ENCODE measurements at places on chromosomes 13 and 19.

GRCh38 chr13:108961542-108962125 lies 332.2 kb downstream of the MYO16 start:
- DNase-seq, result no peak

DNA sequence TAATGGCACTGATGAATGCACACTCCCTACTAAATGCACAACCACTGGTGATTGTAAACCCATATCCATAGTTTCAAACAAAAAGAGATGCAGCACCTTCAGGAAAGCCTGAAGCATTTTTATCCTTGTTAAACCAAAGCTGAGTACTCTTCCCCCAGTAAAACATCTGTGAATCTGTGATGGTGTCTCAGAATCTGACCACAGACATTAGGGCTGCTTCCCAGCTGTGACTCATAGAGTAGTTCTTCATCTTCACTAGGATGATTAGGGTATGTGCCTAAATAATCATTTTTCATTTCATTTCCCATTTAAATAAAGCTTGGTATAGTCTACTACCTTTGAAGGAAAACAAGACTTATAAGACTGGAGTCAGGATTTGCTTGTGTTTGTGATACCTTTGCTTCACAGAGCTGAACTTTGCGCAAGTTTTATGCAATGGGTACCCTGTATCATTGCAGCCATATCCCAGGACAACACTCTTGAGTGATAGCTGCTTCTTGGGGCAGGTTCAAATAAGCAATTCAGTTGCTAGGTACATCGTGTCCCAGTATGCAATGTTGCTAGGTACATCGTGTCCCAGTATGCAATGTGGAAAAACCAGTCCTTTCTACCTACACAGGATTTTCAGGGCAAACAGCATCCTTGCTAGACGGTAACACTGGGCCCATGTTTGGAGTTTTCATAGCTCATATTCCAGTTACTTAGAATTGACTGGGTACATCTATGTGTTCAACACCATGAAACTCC lies 277.1 kb downstream of the IRS2 start:
- DNase-seq, result no peak

DNA sequence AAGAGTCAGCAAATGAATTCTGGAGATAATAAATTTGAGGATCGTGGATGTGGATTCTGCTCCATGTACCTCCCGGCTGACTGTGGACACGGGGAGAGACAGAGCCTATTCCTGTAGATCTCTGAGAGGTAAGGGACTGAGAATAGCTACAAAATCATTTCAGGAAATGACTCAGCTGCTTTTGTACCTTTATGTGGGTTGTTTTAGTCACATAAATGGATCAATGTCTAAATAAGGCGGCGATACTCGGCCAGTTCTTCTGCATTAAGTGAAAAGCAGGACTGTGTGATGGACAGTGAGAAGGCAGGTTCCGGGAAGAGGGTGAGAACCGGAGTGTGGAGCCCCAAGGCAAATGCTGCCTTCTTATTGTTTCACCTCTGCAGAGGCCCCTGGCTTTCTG lies 128.1 kb downstream of the EFNB2 start:
- DNase-seq, result no peak

DNA sequence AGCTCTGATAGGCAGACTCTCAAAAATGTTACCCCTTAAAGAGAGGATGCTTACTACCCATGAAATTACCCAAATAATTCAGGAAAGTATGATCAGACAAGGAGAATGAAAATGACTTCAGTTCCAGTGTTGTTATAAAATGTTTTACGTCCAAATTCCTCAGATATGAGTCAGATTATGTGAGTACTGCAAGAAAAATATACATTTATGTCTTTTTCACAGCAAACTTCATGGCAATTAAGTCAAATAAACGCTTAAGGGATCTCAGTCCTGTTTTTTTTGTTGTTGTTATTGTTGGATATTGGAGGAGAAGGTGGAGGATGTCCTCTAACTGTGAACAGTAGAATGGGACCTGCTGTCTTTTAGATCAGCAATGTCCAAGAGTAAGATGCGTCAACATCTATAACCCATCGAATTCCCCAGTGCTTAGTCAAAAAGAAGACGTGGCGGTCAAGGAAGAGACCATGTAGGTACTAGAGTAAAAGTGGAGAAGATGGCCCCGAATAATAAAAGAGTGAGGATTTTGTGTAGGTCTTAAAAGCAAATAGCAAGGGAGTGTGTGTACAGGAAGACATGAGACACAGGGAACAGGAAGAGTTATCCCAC lies 215.4 kb upstream of the IRS2 start:
- no peak for DNase-seq

- DNase-seq, result no peak
Measured at GRCh38 chr13:113405481-113406300, 41.8 kb upstream of the GRTP1 start.

DNA sequence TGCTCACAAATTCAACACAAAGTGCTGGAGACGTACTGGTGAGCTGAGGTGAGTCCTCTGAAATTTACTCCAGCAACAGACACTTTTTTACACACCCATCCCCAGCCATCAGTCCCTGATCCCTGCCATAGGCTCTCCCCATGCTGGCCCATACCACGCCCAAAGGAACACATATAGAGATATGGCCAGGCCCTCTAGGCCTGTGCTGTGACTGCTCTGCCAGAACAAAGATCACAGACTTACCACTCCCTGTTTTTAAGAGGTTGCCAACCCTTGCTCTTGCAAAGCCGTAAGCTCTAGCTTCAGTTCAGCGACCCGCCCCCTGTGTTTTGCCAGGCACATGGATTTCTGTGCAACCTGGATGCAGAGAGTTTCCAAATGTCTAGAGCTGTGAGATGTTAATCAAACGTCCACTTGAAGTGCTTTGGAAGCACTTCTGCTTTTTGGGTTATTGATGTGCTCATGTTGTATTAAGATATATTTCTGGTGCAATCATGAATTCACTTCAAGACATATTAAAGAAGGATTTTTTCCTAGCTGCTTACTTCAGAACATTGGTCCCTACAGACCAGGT lies 59.7 kb downstream of the DLEU7 start:
- no peak for DNase-seq

GRCh38 chr19:18846862-18847548 lies 15.2 kb downstream of the UPF1 start:
- no peak for DNase-seq

DNA sequence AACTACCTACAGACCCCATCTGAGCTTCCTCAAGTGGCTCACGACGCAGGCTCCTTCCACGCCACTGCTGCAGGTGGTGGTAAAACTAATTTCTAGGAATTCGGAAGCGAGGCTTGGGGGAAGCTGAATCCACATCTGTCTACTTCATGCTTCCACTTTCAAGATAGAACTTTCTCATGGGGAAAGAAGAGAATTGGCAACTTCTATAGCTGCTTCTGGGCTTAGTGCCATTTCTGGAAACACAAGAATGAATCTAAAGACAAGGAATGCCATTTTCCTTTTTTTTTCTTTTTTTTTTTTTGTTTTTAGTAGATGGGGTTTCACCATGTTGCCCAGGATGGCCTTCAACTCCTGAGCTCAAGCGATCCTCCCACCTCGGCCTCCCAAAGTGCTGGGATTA lies 2.8 kb upstream of the NLRP12 start:
- DNase-seq, result no peak

GRCh38 chr19:35308910-35309309 lies 16.9 kb downstream of the MAG start:
- DNase-seq, result no peak

- DNase-seq, result no peak
Measured at GRCh38 chr13:109812382-109812781, 26.0 kb upstream of the IRS2 start.

- peak; percentile 57 for DNase-seq
Measured at GRCh38 chr19:8569066-8569771, 8.0 kb downstream of the MYO1F start.

DNA sequence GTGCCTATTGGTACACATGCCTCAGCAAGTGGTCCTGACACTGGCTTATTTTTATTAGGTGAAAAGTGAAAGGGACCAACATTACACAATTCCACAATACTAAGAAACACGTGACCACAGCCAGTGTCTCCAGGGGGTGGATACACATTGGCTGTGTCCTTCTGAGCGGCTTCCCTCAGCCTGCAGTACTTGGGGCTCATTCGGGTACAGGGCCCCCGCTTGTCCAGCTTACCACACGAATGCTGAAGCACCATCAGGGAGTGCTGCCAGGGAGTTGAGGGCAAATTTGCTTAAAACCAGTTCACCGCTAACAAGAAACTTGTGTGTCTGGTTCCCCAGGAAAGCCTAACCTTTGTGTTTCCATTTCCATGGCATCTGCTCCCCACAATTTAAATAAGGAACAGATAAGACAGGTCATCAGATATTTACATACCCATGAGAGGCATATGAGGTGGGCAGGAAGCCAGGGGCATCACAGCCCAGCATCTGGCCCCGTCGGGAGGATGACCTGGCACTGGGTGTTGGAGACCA lies 23.3 kb downstream of the PBX4 start:
- no peak for DNase-seq

DNA sequence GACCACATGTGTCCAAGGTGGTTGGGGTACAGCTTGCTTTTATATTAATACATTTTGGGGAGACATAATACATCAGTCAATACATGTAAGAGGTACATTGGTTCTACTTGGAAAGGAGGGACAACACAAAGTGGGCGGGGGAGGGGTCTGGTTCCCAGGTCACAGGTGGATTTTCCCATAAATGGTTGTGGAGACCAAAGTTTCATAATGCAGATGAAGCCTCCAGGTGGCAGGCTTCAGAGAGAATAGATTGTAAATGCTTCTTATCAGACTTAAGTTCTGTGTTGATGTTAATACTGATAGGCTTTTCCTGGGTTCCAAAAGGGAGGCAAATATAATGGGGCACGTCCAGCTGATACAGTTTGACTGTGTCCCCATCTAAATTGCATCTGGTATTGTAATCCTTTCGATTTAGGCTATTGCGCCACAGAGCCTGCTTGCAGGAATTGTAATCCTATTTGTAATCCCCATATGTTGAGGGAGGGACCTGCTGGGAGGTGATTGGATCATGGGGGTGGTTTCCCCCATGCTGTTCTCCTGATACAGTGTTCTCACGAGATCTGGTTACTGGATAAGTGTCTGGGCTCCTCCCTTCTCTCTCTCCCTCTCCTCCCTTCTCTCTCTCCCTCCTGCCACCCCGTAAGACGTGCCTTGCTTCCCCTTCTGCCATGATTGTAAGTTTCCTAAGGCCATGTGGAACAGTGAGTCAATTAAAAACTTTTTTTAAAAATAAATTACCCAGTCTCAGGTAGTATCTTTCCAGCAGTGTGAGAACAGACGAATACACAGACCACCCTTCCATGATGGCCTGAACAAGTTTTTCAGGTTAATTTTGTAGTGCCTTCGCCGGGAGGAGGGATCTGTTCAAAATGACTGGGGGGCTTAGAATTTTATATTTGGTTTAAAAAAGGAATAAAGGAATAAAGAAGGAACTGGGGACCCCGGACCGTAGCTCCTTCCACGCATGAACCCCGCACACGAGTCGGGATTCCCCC lies 44.9 kb downstream of the ZNF823 start:
- DNase-seq, result no peak

- no peak for DNase-seq
Measured at GRCh38 chr19:4414800-4415321, 12.4 kb downstream of the CHAF1A start.

GRCh38 chr19:5282901-5283300 lies 57.7 kb downstream of the PTPRS start:
- no peak for DNase-seq

GRCh38 chr13:23928985-23929384 lies 31.7 kb upstream of the C1QTNF9B start:
- no peak for DNase-seq

DNA sequence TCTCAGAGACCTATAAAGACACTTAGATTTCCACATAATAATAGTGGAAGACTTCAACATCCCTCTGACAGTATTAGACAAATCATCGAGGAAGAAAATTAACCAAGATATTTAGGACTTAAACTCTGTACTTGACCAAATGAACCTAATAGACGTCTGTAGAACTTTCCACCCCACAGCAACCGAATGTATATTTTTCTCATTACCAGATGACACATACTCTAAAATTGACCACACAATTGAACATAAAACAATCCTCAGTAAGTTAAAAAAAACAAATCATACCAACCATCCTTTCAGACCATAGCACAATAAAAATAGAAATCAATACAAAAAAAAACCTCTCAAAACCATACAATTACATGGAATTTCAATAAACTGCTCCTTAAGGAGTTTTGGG lies 201.0 kb downstream of the POSTN start:
- no peak for DNase-seq

DNA sequence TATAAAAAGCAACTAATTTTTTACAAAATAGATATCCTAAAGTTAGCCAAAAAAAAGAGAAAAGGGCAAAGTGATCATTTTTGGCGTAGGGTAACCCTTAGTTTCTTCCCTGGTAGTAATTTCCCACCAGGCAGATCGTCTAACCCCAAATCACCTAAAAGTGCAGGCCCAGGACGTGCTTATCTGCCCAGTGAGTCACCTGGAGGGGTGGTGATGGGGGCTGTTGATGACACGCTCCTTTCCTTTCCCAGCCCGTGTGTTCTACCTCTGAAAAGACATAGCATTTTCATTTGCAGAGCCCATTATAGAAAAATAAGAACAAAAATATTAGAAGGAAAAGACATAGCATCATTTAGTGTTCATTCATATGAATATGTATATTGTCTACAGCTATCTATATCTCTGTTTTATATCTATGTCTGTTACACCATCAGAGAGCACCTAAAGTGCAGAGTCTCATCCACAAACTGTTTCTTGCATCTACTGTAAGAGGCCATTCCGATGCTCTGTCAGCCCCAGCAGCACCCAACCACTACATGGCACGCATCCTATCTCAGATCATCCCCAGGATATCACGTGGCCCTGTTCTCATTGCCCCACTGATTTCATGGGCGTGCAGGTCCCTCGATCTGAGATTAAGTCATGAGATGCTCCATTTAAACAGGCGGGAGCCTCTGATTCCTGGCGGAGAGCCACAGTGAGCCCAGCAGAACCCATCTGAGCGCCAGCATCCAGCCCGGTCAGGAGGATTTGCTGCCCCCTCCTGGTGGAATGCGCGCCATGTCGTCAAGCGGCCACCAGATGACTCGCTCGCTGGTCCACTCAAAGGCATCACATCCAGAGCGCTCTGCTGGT lies 8.5 kb upstream of the LILRB3 start:
- DNase-seq, result peak; percentile 82

- DNase-seq, result no peak
Measured at GRCh38 chr13:99997702-99998214, 16.2 kb downstream of the ZIC2 start.

GRCh38 chr13:99972190-99972731 lies 694 bp upstream of the ZIC5 start:
- DNase-seq, result no peak

Measured in T-helper 1 cell (primary cell).